ENCODE measurements at places on chromosomes 5 and 9.
A peak's percentile ranks its signal among the peaks of the same experiment; 100 is the strongest.

DNA sequence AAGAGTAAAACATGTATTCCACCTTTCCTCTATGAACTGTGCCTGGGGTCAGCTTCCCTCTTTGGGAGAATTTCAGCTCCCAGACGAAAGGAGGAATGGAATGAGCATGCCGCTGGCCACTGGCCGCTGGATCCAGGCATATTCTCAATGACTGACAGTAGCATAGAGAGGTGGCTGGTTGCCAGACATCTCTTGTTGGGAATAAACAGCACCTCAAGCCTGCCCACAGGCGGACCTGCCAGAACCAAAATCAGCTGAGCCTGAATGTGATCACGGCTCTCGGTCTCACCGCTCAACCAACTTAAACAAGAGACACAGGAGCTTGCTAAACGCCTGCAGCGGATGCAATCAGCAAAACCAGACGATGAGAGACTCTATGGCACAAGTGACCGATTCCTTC is 20.6 kb downstream of the TBC1D9B start:
- DNase-seq: no peak

- DNase-seq: no peak
These were observed 6.7 kb downstream of the FAM114A2 start for GRCh38 chr5:154031937-154032489.

DNA sequence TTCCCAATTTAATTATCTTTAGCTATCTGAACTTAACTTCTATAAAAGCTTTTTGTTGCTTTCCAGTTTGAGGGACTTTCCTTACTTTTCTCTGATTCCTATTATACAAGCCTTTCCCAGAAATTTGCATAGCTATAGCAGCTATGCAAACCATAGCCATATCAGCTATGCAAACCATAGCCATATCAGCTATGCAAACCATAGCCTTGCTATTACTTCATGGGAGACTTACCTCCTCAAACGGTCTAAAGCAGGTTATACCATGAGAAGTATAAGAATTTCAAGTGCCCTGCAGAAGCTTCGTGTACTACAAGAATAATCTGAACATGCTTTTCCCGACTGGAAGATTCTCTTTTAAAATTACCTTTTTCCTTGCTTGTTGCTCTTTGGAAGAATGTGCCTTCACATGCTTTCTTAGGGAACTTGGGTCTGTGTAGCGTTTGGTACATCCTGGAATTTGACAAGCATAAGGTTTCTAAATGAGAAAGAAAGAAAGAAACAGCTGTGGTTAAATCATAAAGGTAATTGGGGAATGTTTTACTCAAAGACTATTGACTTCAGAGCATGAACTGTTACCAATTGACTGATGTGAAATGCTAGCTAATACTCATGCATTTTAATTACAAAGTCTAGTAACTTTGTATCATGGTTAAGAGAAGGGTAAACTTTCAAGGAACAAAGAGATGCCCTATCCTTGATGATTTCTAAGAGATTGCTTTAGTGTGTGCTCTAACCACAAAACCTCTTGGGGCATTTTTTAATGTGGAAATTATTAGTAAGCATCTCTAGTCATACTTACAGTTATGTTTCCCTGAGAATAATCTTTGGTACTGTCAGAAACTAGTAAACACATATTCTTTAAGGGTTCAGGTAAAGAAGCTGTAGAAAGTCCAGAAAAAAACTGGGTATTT is 367.6 kb downstream of the GLIS3 start:
- peak; percentile 74 for DNase-seq

- no peak for DNase-seq
These were observed 1.0 kb downstream of the TRIP13 start for GRCh38 chr5:893711-894110.

DNA sequence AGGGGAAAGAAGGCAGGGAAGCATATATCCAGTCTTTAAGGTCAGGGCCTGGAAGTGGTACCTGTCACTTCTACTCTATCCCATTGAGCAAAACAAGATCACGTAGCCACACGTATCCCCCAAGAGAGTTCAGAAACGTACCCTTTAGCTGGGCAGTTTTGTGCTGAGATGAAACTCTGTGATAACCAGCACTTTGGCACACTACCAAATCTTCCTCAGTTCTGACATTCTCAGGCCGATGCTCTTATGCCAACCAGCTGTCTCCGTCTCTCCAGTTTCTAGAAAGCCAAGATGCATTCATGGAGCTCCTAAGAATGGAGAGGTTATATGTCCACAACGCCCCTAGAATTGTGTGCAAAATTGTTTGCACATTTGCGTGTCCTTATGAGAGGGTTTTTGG is 176.6 kb upstream of the MSX2 start:
- DNase-seq: no peak

DNA sequence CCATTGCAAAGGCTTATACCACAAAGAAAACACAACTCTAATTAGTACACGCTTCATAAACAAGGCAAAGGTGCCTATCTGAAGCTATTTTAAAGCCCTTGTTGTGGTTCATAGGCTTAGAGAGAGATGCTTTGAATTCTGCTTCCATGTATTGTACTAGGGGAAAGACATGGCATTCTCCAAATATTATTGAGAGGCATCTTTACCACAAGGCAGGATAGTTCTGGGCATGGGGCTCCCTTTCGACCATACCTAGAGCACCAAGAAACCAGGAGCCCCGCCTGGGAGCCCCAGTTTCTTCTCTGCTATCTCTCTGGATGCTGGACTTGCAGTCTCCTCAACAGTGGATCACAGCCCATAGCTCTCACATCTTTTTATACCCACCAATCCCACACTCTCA is 93.7 kb downstream of the NFIB start:
- no peak for DNase-seq

DNA sequence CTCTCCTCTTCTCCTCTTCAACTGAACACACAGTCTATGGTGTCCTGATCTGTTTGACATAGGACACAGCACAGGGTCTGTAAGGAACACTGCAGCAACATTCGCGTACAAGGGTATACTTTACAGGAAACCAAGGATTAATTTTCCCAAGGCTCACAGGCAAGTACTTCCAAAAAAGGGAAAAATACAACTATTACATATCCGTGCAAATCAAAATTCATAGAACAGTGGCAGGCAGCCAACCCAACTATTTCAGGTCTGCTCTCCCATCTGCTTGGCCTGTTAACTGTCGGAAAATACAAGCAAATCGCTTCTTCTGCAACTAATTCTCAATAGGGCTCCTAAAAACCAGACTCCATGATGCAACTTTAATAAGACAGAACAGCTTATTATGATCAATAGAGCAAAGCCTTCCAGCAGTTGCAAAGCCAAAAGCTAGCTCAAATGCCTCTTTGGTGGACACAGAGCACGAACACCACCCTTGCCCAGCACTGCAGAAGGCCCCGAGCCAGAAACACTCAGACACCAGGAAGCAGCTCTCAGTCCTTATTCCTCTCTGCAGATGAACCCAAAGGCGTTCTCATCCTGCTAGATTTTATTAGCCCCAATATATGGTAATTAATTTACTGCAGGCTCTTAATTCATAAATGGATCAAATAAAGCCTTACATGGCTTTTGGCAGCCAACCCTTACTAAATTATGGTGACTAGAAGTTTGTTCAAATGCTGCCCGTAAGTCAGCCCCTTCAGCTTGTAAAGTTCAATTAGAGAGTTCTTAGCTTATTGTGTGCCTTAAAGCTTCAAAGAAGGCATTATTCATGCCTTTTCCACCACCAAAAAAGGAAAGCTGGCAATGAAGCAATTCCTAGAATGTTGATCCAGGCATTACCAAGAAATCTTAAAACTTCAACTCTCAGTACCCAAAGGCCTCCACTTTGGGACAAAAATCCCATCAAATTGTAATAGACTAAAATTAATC is 68.8 kb downstream of the ZNF608 start:
- no peak for DNase-seq

- DNase-seq: peak; percentile 43
These were observed 139.9 kb downstream of the PIP5K1B start for GRCh38 chr9:68844631-68845612.

- DNase-seq: peak; percentile 54
These were observed 69.5 kb upstream of the ANXA1 start for GRCh38 chr9:73081979-73082657.

DNA sequence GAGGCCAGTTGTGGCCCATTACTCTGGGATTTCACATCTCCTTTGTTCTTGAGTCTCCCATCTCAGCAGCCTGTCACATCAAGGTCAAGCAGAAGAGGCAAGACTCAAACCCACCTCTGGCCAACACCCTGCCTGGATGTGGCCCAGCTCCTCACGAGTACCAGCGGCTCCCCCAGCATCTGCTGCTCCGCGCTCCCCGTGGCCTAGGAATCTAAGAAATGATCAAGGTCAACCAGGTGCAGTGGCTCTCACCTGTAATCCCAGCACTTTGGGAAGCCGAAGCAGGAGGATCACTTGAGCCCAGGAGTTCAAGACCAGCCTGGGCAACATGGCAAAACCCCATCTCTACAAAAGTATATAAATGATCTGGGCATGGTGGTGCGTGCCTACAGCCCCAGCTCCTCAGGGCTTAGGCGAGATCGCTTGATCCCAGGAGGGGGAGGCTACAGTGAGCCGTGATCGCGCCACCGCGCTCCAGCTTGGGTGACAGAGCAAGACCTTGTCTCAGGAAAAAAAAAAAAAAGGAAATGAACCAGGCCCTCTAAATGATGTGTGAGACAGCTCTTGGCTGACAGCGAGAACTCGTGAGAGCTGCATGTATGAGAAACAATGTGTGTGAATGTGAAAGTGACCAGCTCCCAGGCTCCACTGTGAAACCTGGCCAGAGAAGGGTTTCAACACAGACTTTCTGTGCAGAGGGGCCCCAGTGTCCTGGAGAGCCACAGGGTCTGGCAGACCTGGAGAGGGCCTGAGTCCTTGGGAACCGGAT is 61.6 kb upstream of the ANGPTL2 start:
- no peak for DNase-seq

DNA sequence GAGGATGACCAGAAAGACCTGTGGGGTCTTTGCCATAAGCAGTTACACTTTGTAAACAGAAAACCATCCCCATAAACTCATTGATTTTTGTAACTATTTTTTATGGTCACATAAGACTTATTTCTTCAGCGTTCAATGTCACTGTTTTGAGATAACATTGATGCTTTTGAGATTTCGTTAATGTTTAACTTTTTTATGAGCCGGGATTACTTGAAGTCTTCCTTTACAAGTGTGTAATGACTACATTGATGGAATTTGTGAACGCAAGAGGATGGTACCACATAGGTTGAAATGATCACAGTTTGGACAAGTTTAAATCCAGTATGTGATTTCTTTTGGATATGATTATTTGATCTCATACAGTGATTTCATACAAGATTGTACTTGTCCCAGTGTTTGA is 1.8 kb downstream of the SLC12A2 start:
- DNase-seq: no peak

DNA sequence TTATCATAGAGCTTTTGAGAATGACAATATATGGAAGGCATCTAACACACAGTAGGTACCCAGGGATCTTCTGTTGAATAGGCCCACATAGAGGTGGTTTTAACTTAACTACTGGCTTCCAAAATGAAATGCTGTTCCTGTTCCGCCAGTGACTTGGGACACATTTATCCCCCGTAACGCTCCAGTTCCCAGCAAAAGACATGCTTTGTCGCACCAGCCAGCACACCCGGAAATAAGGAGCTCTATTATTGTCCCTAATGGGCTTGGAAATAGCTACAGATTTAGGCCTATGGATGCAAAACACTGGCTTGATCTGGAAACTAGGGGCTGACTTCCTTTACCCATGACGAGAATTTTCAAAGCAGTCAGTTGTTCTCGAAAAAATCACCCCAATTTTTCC is 45.9 kb upstream of the C5orf58 start:
- no peak for DNase-seq

GRCh38 chr9:98494852-98495251 is 213.9 kb downstream of the GABBR2 start:
- no peak for DNase-seq
